ENCODE measurements at places on chromosomes 13 and 19.

DNA sequence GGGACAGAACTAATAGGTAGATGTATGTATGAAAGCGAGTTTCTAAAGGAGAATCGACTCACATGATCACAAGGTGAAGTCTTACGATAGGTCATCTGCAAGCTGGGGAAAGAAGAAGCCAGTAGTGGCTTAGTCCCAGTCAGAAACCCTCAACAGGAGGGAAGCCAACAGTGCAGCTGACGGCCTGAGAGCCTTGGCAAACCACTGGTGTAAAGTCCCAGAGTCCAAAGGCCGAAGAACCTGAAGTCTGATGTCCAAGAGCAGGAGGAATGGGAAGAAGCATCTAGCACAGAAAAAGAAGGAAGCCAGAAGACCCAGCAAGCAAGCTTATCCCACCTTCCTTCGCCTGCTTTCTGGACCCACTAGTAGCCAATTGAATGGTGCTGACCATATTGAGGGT is 507.6 kb upstream of the ARGLU1 start:
- no peak for DNase-seq

- no peak for DNase-seq
These were observed 6.6 kb downstream of the SIRT2 start for GRCh38 chr19:38892841-38893240.

- no peak for DNase-seq
These were observed 11.5 kb downstream of the STXBP2 start for GRCh38 chr19:7648265-7649014.

- no peak for DNase-seq
These were observed 12.9 kb upstream of the MED26 start for GRCh38 chr19:16640951-16641350.

DNA sequence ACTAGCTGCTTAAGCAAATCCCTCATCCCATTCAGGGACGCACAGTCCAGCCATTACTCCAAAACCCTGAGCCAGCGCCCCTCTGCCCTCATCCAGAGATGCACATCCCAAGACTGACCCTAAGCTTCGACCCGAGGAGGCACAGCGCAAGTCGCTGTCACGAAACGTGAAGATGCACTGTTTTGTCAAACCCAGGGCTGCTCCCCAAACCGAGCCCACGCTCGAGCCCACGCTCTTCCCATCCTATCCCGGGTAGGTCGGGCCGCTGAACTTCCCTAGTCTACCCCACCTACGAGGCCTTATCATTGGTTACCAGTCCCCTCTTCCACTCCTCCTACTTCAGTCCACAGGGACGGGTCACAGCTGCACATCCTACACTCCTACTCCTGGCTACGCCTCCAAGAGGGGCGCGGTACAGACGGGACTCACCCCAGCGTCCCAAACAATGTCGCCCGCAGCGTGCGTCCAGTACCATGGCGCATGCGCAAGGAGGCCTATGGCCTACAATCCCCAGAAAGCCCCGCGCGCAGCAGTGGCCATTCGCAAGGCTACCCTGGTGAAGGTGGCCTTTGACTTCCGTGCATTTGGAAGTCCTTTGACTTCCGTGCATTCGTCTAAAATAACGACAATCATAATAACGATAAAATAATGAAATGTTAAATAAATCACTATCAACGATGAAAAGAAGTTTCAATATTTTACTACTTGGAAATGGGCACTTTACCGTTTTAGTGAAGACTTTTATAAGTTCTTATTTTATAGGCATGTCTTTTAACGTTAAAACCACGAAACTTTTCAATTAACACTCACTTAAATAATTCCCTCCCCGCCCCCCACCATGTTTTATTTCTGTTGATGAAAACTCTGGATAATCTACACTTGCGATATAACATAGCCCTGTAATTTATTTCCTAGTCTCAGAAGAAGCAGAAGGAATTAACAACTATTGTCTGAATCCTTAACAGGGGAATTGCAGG is at the start of gene ZNF285:
Gene ZNF285, minus strand, starts transcription at position 470 of the 977 bp plus-strand sequence. CDS start 4,395 bp downstream, outside the sequence.
- peak; percentile 60 for DNase-seq

DNA sequence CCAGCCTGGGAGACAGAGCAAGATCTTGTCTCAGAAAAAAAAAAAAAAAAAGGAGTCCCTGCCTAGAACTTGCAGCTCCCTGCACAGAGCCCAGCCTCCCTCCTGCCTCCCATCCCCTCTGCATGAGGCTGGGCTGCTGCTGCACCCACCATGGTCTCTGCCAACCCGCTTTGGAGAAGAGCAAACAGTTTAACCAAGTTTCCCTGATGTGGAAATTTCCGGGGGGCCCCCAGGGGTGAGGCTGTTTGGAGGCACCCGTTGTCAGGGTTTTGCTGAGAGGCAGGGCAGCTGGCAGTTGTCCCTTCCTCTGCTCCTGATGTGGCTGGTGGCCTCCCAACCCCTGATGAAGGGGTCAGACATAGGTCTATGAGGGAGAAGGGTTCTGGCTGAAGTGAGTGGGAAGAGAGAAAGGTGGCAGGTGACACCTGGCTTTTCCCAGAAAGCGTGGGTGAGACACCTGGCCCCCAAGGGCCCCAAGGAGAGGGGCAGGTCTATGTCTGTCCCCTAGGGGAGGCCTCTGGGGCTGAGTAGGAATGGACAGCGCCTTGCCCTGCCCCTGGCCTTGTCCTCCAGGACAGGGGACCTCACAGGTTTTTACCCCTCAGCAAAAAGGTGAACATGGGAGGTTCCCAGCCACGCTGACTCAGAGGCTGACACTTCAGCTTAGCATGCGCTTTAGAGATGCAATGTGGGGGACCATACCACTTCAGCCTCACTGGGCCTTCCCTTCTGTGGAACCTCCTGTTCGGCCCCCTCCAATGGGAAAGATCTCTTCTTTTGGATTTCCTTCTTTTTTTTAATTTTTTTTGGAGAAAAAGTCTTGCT is 5.5 kb downstream of the LRP3 start:
- DNase-seq = no peak

- no peak for DNase-seq
These were observed 54.6 kb upstream of the KCTD4 start for GRCh38 chr13:45255247-45255987.

DNA sequence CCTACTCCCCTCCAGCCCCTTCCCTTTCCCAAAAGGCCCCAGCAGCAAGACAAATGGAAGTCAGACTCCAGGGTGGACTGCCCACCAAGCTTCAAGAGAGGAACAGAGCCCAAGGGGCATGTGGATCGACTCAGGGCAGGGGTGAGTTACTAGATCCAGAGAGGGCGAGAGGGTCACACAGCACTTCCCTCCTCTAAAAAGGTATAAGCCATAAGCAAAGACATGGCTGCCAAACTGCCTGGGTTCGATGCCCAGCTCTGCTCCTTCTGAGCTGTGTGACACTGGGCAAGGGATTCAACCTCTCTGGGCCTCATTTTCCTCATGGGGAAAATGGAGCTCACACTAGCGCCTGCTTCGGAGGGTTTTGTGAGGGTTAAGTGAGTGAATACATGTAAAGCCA is 3.8 kb downstream of the PPP1R14A start:
- no peak for DNase-seq

GRCh38 chr13:36601186-36601585 is 72.6 kb upstream of the SERTM1 start:
- DNase-seq = no peak

DNA sequence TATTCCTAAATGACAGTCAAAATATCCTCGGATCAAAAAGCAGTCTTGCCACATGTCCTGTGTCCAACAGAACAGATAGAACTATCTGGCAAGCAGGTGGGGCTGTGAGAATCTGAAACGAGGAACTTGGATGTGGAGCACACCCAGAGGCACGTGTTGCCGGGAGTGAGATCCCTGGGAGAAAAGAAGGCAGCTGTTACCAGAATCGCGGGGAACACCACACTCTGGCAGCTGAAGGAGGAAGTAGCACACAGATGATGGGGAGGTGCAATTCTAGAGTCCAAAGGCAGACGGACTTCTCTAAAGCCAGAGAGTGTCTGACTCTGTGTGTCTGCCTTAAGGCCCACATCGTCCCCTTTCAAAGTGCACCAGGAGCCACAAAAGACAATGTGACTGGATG is 22.3 kb downstream of the SLC7A1 start:
- DNase-seq = no peak

GRCh38 chr13:44243198-44243857 is 130.3 kb upstream of the SERP2 start:
- no peak for DNase-seq

DNA sequence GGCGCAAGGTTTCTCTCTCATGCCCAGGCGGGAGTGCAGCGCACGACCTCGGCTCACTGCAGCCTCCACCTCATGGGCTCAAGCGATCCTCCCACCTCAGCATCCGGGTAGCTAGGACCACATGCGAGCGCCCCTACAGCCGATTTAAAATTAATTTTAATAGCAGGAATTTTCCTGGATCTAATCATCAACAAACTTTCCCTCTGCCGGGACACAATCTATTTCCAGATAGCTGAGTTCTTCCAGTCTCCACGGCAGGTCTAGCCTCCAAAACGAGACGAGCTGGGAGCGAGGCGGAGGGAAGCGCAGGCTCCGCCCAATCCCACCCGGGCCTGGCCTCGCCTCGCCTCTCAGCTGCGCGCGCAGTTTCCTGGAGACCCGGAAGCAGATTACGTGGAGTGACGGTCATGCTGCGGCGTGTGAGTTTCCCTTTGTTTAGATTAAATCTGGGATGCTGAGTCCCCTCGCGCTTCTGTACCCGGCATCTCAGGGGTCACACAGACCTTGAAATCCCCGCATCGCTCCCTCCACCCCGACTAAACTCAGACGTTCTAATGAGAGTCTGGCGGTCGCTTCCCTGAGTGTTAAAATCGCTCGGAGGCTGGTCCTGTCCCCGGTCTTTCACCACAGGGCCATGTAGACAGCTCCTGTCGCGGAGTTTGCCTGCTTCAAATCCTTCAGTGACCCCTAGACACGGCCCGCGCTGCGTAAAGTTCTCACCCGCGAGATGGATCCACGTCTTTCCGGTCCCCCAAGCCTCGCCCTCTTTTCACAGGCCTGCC is at the start of gene ZNF880:
Gene ZNF880, plus strand, starts transcription at position 365 of the 782 bp plus-strand sequence. Its CDS starts 43 bp downstream, at position 408.
- peak; percentile 64 for DNase-seq

- DNase-seq = no peak
These were observed 766 bp downstream of the LRRC25 start for GRCh38 chr19:18396471-18397241.

DNA sequence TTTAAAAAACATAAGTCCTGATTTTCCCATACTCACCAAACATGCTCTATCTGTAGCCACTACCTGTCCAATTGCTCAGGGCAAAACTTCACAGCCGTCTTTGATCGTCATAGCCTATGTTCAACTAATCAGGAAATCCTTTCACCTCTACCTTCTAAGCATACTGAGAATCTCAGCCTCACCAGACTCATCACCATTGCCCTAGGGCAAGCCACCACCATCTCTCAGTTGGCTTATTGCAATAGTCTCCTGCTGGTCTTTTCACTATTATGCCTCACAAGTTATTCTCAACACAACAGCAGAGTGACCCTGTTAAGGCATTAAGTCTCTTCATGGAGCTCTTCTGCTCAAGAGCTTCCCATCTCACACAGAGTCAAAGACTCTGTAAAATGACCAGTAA is 260.4 kb upstream of the MAB21L1 start:
- no peak for DNase-seq

DNA sequence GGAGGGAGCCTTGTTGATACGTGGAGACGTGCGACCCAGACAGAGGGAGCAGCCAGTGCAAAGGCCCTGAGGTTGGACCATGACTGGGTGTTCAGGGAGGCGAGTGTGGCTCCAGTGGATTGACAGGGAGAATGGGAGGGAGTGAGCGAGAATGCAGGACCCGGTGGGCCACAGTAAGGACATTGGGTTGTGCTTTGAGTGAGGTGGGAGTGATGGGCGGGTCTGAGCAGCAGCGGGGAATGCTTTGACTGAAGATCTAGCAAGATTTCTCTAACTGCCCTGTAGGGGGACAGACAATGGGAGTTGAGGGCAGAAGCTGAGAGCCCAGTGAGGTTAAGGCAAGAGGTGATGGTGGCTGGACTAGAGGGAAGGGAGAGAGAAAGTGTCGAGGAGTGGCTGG is 7.7 kb upstream of the NANOS2 start:
- DNase-seq = no peak

GRCh38 chr19:18152442-18152816 is 534 bp upstream of the PIK3R2 start:
- DNase-seq = peak; percentile 92

- DNase-seq = no peak
These were observed 29.0 kb upstream of the WASF3 start for GRCh38 chr13:26528527-26528926.

- DNase-seq = no peak
These were observed 78.6 kb upstream of the TEX29 start for GRCh38 chr13:111241862-111242261.

GRCh38 chr19:44570984-44571684 is 41.7 kb upstream of the CEACAM20 start:
- no peak for DNase-seq

- no peak for DNase-seq
These were observed 2.3 kb upstream of the ABCA7 start for GRCh38 chr19:1037621-1038064.

- no peak for DNase-seq
These were observed 621.0 kb downstream of the EFNB2 start for GRCh38 chr13:105914291-105915036.

DNA sequence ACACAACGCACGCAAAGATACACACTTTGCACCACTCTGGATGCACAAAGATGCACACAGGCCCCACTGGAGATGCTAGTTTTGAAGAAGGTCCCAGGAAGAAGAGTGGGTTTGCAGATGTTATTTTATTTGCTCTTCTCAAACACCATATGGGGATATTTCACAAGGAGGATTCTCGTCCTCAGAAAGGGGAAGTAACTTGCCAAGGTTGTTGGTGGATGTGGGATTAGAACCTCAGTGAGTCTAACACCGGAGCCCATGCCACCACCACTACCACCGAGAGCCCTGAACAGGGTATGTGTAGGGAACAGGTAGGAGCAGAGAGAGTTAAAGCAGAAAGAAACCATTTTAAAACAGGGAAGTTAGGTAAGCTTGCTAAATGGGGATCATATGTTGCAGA is 9.6 kb upstream of the CEACAM6 start:
- no peak for DNase-seq

- no peak for DNase-seq
These were observed 1.6 kb upstream of the ZNF497 start for GRCh38 chr19:58364146-58364545.
